ENCODE measurements at places on chromosomes 6 and 20. TPM values are rescaled to one million over a fixed set of nuclear protein-coding genes. Genes with fewer than 3 reads are reported as not detected.

UBD gene
- total RNA-seq, result not detected

- no peak overlapping the region for H3K4me3 ChIP-seq
- H3K27me3 ChIP-seq, result no peaks in the 10 kb centered on the region
- H3K4me1 ChIP-seq, result peaks cover 21% of the 10 kb centered on the region
- no peak overlapping the region for H3K27ac ChIP-seq
- peaks cover 5% of the 10 kb centered on the region for H3K36me3 ChIP-seq
Measured at GRCh38 chr20:10466855-10467254, 31.8 kb downstream of the SLX4IP start.

CLIC5 gene
- total RNA-seq, result 2.1 TPM

GRCh38 chr6:105618247-105618646 is 215.4 kb upstream of the PREP start:
- no peaks in the 10 kb centered on the region for H3K4me1 ChIP-seq
- DNase-seq, result no peak
- H3K36me3 ChIP-seq, result no peaks in the 10 kb centered on the region
- no peak overlapping the region for H3K4me3 ChIP-seq
- H3K27me3 ChIP-seq, result no peaks in the 10 kb centered on the region
- H3K27ac ChIP-seq, result no peak overlapping the region

MAPK13 gene
- total RNA-seq, result 146 TPM

- DNase-seq, result no peak
- no peaks in the 10 kb centered on the region for H3K4me1 ChIP-seq
- H3K4me3 ChIP-seq, result no peak overlapping the region
- H3K27me3 ChIP-seq, result no peaks in the 10 kb centered on the region
- H3K36me3 ChIP-seq, result no peaks in the 10 kb centered on the region
Measured at GRCh38 chr6:116949964-116950363, 72.9 kb downstream of the RFX6 start.

ID4 gene
- 5.9 TPM for total RNA-seq

DNA sequence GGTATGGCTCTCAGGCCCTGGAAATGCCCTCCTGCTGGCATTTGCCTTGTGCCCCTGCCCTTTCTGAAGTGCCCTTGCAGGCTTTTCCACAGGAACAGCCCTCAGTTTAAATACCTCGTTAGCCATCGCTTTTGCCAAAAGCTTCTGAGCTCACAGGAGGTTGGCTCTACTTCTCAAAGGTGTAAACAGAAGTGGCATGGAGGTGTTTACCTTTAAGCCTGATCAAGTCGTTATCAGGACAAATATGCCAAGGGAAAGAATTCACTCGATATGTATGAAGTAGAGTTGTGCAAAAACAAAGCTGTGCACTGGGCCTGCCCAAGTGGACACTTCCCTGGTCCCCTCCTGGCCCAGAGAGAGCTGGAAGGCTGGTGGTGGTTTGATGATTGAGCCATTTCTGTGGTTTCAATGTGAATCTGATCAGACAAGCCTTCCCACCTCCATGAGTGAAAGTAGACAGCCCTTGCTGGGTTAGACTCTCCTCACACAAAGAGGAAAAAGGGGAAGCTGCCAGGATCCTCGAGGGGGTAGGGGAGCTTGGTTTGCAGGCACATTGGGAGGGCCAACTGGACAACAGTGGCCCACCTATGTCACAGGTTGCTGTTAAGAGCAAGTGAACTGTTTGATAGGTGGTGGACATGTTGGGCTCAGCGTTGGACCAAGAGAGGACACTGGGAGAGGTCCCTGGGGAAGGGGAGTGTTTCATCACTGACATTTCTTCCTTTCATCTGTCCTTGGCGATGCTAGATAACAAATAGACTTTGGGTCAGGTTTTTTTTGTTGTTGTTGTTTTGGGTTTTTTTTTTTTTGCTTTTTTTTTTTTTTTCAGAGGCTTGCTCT is 98.7 kb downstream of the ZDHHC14 start:
- H3K27ac ChIP-seq, result no peak overlapping the region
- DNase-seq, result no peak
- H3K36me3 ChIP-seq, result no peaks in the 10 kb centered on the region
- H3K4me1 ChIP-seq, result no peaks in the 10 kb centered on the region
- H3K27me3 ChIP-seq, result no peaks in the 10 kb centered on the region

- peaks cover 64% of the 10 kb centered on the region for H3K27me3 ChIP-seq
- DNase-seq, result no peak
- no peaks in the 10 kb centered on the region for H3K36me3 ChIP-seq
Measured at GRCh38 chr20:38674765-38675133, 49.5 kb upstream of the SLC32A1 start.

GRCh38 chr20:54043076-54043967 is 27.1 kb downstream of the BCAS1 start:
- H3K4me3 ChIP-seq, result no peak overlapping the region
- no peak for DNase-seq
- no peaks in the 10 kb centered on the region for H3K27me3 ChIP-seq
- H3K27ac ChIP-seq, result no peak overlapping the region
- no peaks in the 10 kb centered on the region for H3K36me3 ChIP-seq
- H3K4me1 ChIP-seq, result no peaks in the 10 kb centered on the region

- no peak overlapping the region for H3K4me3 ChIP-seq
- H3K27ac ChIP-seq, result no peak overlapping the region
- H3K27me3 ChIP-seq, result peaks cover 25% of the 10 kb centered on the region
- DNase-seq, result no peak
- no peaks in the 10 kb centered on the region for H3K36me3 ChIP-seq
Measured at GRCh38 chr20:42212391-42212790, 594.2 kb upstream of the CHD6 start.

Measured in PC-9 (cell line).